ENCODE measurements at places on chromosomes 6 and 20. TPM values are rescaled to one million over a fixed set of nuclear protein-coding genes. Genes with fewer than 3 reads are reported as not detected.

The HLA-F gene
- total RNA-seq: 293 TPM

The CBLN4 gene
- not detected for total RNA-seq

The MMP24 gene
- total RNA-seq: not detected

The ANKRD66 gene
- total RNA-seq: not detected

The ALDH5A1 gene
- total RNA-seq: 5.9 TPM

The BANF2 gene
- total RNA-seq: not detected

The DAAM2 gene
- total RNA-seq: not detected

The COL12A1 gene
- total RNA-seq: not detected

The TRIM31 gene
- total RNA-seq: not detected

The ZHX3 gene
- total RNA-seq: 9.0 TPM

The C6orf15 gene
- total RNA-seq: not detected

The TCF21 gene
- total RNA-seq: not detected

The CST4 gene
- not detected for total RNA-seq

The MUC22 gene
- not detected for total RNA-seq

The EEF1A2 gene
- total RNA-seq: 0.45 TPM

The SAYSD1 gene
- 12.4 TPM for total RNA-seq

The SLC17A1 gene
- not detected for total RNA-seq

The DEFB124 gene
- not detected for total RNA-seq

The OTOR gene
- not detected for total RNA-seq

The GJA10 gene
- total RNA-seq: not detected

The TFAP2C gene
- not detected for total RNA-seq

The FABP7 gene
- total RNA-seq: not detected

The GLP1R gene
- total RNA-seq: not detected

The EPHA7 gene
- total RNA-seq: not detected

The BFSP1 gene
- 3.7 TPM for total RNA-seq

The PI3 gene
- not detected for total RNA-seq

The AGER gene
- 30.6 TPM for total RNA-seq

The ZNF335 gene
- total RNA-seq: 38.7 TPM

The MAP3K5 gene
- 24.0 TPM for total RNA-seq

The RBM24 gene
- total RNA-seq: not detected

The ARG1 gene
- not detected for total RNA-seq
